ENCODE measurements at places on chromosomes 3 and 15.
A peak's percentile ranks its signal among the peaks of the same experiment; 100 is the strongest.

- no peak for DNase-seq
Observed at GRCh38 chr3:196639483-196640296, at the start of gene NRROS. NRROS (plus strand) TSS chr3:196639694; CDS start chr3:196654540, 14,846 bp downstream.

GRCh38 chr3:101509811-101510210 lies 3.2 kb downstream of the SENP7 start:
- DNase-seq = no peak

- DNase-seq = no peak
Observed at GRCh38 chr3:141400073-141400971, 32.0 kb downstream of the ZBTB38 start.

DNA sequence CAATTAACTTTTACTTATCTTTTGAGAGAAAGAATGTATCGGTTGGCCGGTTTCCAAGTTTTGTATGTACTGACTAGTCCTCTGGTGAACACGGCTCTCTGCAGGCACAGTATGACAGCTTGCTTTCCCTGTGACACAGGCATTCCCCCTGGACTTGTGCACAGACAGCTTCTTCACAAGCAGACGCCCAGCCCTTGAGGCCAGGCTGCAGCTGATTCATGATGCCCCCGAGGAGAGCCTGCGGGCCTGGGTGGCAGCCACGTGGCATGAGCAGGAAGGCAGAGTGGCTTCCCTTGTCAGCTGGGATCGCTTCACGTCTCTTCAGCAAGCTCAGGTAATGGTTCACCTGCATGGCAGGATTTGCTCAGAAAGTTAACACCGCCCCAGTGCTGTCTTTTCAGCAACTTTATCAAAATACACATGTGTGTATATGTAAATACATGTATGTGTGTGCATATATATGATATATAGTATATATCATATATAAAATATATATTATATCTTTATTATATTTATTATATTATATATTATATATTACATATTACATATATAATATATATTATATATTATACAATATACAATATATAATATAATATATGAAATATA lies 25.5 kb downstream of the FAN1 start:
- no peak for DNase-seq

- DNase-seq = no peak
Observed at GRCh38 chr3:61448378-61448777, 113.0 kb upstream of the PTPRG start.

DNA sequence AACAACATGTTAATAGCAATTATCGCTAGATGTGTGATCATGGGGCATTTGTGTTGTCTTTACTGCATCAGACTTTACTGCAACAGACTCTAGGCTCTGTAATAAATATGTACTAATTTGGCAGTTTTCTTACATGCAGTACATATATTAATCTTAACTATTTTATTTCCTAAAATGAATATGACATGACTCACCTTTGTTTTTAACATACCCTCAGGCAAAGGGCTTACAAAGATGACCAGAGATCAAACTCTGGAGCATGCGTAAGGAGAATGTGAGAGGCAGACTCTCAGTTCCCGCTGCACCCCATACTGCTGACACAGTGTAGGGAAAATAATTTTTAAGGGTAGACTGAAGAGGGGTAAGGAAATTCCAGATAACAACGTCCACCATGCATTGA lies 7.2 kb upstream of the FAM174B start:
- no peak for DNase-seq

DNA sequence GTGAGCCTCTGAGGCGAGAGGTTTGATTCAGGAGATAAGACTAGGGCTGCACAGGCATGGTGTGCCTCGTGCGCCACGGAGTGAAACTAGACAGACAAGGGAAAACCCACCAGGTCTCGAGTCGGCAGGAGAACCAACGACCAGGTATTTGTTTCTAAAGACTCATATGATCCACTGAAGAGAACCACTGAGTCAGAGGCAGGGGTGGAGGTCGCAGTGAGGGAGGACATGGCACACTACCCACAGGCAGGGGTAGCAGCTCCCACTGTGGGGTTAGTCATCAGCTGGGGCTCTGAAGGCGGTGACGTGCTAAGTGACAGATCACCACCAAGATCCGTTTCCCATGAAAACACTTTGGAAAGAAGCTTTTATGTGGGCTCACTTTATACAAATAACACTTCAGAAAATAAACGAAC lies 45.7 kb downstream of the CHSY1 start:
- peak; percentile 75 for DNase-seq

GRCh38 chr15:100560323-100560722 lies 31.6 kb upstream of the CERS3 start:
- no peak for DNase-seq

DNA sequence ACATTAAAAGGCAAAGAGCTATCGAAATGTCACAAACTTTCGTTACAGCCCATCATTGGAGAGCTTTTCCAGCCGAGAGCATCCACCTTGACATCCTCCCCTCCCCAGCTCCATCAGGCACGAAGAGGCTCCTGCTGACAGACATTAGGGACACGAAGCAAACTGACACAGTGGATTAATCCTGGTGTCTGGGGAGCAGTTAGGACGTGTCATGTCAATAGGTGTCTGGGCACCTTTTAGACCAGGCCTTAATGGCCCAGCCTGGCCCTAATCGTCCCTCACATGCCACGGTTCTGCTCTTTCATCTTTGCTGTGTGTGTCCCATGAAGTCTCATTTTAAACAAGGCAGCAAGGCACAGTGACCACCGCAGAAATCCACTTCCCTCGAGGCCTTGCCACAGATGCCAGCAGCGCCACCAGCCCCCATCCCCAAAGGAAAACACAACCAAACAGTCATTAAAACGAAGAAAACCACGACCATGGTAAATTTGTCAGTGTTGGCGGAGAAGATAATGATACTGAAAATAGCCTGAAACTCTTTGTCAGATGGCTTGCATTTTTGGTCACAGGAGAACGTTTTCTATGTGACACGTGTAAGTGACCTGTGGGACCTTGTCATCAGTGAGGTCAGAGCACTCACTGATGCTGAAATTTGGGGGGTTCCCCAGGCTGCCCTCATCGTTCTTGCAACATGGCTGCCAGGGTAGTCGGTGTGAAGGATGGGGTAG lies 16.3 kb upstream of the PCSK6 start:
- DNase-seq = no peak

DNA sequence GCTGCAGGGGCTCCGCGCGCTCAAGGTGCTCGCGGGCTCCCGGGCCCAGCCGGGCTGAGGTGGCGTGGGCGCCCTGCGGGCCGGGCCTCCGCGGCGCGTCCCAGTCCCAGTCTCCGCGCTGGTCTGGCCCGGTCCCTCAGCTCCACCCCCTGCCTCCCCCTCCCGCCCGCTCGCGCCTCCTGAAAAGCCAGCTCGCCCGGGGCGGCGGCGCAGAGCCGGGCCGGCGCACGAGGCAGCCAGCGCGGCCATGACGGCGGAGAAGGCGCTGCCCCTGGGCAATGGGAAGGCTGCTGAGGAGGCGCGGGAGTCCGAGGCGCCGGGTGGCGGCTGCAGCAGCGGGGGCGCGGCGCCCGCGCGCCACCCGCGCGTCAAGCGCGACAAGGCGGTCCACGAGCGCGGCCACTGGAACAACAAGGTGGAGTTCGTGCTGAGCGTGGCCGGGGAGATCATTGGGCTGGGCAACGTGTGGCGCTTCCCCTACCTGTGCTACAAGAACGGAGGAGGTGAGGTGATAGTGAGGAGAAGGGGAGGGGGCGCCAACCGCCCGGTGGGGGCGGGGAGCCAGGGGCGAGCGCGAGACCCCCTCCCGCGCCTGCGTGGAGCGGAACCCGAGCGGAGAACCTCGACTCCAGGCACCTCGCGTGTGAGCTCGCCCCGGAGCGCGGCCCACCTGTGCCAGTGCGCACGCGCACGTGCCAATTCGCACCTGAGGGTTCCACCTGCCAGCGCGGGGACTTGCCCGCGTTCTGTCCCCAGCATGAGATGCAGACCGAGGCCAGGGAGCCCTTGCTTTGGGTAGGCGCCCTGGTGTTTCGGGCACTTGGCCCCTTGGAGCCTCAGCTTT lies at the start of gene SLC6A11:
Gene SLC6A11 (plus strand): TSS at position 210 of the 844 bp plus-strand sequence. CDS start 38 bp downstream, at position 248.
- DNase-seq = no peak

DNA sequence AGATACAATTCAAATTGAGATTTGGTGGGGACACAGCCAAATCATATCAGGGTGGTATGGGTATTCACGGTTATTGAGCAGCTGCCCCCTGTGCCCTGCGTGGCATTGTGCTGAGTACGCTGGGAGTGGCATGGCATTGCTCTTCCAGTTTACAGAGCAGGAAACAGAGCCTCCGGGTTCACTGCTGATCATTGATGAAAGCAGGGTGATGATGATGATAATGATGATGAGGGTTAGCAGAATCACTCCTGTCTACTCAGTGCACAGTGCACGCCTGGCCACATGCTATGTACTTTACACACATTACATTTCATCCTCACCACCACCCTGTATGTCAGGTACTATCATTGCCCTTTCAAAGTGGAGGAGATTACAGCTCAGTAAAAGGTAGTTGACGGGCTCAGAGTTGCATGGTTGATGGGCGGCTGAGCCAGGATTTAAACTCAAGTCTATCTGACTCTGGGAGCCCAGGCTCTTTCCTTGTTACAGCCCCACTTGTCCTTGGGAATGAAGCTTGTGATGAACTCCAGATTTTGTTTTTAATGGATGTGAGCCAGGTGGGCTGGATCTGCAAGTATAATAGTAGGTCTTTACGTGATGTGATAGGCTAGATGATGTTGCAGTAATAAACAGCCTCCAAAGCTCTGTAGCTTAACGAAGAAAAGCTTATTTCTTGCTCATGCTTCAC lies 87.6 kb upstream of the MYZAP start:
- no peak for DNase-seq

GRCh38 chr3:13710251-13710650 lies 161.3 kb downstream of the FBLN2 start:
- no peak for DNase-seq

GRCh38 chr3:184796551-184796950 lies 15.4 kb upstream of the VPS8 start:
- no peak for DNase-seq

DNA sequence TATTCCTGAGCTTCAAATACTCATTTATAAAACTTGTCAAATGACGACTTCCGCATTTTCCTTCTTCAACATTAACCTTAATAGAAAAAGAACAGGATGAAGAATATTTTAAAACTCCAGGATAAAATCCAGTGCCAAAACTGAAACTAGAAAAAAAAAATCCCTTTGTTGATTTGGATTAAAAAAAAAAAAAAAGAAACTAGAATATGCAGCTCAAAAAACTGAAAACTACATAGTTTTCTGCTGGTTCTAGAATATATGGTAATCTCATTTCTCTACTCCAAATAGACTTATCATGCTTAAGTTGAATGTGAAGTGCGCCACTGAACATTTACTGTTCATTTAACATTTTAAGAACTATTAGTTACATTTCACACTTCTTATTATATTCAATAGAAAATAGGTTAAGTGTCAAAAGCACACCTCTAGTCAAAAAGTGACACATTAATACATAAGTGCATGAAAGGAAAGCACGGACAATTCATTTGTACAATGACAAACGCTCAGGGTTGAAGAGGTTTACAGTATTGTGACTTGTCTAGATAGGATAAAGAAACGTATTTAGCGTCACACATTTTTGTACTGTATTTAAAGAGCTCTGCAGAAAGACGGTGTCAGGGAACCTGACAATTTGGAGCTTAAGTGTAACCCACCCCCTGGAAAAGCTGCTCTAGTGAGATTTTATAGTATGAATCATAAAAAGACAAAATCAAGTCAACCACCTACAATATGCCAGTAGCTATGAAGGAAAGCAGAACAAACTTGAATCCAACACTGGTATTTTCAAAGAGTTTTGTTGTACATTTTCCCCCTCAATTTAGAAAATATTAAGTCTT lies 5.8 kb downstream of the TRA2B start:
- no peak for DNase-seq

DNA sequence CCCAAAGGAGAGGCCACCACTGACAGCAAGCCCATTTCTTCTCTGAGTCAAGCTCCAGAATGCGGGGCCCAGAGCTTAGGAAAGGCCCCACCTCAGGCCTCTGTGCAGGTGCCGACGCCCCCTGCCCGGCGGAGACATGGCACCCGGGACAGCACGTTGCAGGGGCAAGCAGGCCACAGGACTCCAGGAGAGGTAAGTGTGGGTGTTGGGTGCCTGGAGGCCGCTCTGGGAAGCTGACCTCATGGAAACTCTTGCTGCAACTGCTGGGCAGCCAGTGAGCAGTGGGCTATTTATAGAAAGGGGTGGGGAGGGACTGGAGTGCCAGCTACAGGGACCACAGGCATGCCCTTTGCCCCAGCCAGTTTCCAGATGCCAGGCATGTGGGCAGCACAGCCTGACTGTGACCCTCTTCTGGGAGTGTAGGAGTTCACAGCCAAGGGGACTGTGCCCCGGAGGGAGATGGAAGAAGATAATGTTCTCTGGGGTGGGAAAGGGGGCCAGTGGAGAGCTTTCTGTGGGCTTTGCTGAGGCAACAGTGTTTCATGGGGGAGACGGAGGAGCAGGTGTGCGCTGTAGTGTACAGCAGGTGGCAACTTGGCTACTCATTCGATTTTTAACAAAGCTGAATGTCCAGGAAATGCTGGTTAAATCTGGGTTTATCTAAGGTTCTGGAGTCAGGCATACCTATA lies 23.7 kb downstream of the ALPK3 start:
- DNase-seq = peak; percentile 22

GRCh38 chr3:106540743-106541142 lies 671.9 kb upstream of the CBLB start:
- DNase-seq = no peak

- peak; percentile 86 for DNase-seq
Observed at GRCh38 chr3:126753191-126754160, 49.4 kb downstream of the CHCHD6 start.

- no peak for DNase-seq
Observed at GRCh38 chr15:39434751-39435238, 146.1 kb upstream of the THBS1 start.

- DNase-seq = no peak
Observed at GRCh38 chr15:58583171-58583908, 151.5 kb downstream of the LIPC start.

DNA sequence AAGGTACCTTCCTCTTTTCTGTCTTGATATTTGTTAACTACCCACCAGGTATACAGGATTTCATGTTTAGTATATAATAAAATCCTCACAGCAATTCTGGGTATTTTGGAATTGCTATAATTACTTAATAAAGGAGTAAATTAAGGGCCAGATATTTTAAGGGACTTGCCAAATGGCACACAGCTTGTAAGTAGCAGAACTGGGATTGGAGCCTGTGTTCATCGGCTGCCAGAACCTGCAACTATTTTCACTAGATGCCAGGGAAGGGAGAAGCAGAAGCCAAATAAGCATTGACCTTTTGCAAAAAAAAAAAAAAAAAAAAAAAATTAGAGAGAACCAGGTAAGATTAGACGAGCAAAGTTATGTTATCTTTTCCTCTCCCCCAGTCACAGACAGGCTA lies 683.3 kb upstream of the CADM2 start:
- DNase-seq = no peak
